ENCODE measurements at places on chromosomes 7 and 10.

- DNase-seq, result no peak
Measured at GRCh38 chr7:22331704-22332103, 25.2 kb downstream of the RAPGEF5 start.

DNA sequence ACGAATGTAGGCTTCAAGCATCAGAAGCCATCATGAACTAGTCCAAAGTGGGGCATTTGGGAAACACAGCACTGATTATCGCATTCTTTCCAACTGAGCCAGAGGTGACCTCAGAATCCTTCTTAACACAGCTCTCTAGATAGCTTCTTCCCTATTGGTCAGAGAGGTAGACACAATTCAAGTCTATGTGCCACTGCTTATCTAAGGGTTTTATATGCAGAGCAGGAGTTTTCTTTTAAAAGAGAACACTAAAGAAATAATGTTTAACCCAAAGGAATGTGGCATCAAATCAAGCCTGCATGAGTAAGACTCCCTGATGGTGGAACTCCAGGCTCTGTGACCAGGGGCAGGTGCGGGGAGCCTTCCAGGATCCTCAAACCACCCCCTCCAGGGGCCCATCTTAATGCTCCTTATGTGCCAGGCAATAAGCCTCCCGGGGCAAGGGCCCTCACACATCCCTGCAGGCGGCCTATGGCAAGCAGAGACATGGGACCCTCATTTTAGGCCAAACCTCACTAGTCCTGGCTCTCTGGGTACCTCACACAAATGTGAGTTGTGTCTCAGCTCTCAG is 13.8 kb downstream of the HSPA12A start:
- DNase-seq, result no peak

DNA sequence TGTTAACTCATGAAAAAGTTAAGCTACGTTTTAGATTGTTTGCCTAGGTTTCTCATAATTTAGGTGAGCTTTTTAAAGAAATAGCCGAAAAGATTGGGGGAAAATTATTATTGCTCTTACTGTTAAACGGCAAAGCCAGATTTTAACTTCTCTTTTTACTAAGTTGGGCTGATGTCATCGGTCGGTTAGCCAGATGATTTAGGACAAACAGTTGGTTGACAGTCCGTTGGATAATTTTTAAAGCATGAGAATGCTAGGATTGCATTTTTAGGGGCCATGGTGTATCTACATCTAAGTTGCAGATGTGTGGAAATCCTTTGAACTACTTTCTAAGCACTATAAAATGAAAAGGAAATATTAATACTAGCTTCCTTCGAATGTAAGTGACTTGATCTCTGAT is 280.9 kb upstream of the AKR1E2 start:
- DNase-seq, result no peak

GRCh38 chr10:91051829-91052228 is 130.9 kb upstream of the ANKRD1 start:
- peak; percentile 30 for DNase-seq

GRCh38 chr10:91495402-91495801 is 85.3 kb downstream of the HECTD2 start:
- DNase-seq, result no peak

- DNase-seq, result peak; percentile 79
Measured at GRCh38 chr7:140640727-140641523, at the start of gene DENND2A. Gene DENND2A (minus strand): TSS chr7:140640813. CDS start chr7:140602397, 38,416 bp downstream.

GRCh38 chr10:113000442-113000841 is 50.4 kb downstream of the TCF7L2 start:
- DNase-seq, result no peak

DNA sequence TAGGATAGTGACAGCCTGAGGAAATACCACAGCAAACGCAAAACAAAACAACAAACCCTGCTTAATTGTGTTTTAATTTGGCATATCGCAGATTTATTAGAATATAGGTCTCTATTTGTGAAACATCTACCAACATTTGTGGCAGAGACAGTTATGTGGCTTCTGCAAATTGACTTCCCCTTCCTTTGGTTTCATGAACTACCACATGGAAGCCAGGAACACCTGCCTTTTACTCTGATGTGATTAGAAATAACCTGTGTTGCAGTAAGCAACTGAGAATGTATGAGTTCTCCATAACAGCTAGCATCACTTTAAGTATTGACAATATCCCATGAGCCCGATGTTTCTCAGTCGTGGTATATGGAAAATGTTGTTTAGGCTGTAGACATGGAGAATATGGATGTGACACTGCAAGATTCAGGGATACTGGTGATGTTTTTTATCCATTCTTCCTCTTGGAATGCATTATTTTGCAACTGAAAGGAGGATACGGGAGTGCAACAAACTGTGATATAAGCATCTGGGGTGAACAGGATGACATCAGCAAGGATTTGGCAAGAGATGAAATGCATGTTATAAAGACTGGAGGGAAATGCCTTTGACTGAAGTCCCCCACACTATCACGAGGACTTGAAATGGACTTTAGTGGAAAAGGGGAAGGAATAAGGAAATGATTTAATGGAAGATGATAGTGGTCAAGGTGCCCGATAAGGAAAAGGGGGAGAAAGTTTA is 95.9 kb downstream of the CUBN start:
- no peak for DNase-seq

GRCh38 chr7:3243256-3243655 is 57.8 kb upstream of the SDK1 start:
- DNase-seq, result no peak

- DNase-seq, result no peak
Measured at GRCh38 chr7:92590711-92591310, 621 bp upstream of the FAM133B start.

DNA sequence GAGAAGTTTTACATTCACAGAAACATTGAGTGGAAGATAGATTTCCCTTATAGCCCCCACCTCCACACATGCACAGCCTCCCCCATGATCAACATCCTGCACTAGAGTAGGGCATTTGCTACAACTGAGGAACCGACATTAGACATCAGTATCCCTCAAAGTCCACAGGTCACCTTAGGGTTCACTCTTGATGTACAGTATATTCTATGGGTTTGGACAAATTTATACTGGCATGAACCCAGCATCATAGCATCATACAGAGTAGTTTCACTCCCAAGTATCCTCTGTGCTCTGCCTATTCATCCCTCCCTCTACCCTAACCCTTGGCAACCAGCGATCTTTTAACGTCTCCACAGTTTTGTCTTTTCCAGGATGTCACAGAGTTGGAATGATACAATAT is 64.4 kb downstream of the VSTM4 start:
- DNase-seq, result no peak

DNA sequence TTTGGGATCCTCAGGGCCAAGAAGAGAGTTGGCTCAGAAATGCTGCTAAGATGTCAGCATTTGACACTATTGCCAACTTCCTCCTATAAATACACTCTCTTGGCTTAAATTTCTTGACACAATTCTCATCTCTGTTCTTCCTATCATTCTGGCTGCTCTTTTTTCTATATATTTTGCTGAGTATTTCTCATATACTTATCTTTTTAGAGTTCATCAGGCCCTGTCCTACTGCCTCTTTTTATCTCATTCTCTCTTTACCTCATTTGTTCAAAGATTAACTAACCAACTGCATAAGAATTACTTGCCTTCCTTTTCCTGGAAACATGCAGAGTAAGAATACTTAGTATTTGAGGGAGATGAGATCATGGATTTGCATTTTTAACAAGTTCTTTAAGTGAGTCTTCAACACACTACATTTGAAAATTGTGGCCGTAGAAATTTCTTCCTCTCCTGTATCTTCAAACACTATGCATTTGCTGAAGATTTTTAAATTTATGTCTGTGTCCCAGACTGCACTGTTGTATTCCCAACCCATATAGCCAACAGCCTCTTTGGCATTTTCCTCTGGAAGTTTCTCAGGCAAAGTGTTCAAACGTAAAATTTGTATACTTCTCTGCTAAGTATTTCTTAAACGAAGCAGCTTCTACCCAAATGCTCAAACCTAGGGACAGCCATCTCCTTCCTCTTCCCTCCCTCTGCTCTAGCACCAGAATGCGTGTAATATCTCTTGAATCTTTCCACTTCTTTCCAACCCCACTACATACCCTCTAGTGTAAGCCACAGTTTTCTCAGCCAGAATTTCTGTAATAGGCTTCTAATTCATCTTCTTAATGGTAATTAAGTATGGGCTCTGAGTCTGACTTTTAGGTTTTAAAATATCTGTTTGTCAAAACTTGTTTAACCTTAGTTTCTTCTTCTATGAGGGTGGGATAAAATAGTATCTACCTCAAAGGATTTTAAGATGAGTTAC is 35.5 kb downstream of the ARL4A start:
- DNase-seq, result no peak

DNA sequence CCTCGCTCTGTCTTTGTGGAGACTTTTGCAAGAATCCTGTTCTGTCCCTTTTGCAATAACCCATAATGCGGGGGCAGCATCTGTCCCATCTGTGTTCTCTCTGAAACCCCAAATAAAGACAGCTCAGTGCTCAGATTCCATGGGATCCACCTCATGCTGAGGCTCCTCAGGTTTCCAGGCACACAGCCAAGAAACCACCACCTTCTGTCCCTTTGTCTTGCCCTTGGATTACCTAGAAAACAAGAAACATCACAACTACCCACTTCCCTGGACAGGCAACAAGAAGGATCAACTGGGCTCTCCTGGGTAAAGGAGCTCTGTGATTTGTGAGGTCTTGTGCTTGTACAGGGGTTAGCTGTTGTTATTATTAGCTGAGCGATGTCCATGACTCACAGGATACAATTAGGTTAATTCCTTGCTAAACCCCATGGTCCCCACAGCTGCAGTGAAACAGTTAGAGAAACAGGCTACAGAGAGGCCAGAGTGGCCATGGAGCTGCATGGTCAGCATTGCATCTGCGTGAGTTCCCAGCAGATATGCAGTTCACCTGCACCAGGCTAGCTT is 50.2 kb downstream of the CXCL12 start:
- no peak for DNase-seq

- DNase-seq, result no peak
Measured at GRCh38 chr7:127713758-127714157, 61.8 kb downstream of the SND1 start.

GRCh38 chr7:101273206-101273605 is 28.3 kb upstream of the FIS1 start:
- DNase-seq, result no peak

DNA sequence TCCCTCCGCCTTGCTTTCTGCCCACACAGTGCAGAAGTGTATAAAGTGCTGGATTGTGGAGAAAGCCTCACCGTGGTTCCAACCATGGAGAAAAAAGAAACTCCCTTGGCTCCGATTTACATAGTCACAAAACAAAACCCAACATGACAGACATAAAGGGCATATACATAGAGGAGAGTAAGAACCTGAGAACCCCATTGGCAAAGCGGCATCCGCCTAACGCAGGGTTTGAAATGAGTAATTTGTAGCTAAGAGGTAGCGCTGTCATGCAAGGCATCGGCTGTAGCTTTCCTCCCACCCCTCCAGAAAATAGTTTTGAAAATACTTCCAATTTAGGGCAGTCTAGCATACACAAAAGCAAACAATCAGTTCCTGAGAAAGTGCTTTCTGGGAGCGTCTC is 126.0 kb upstream of the NRBF2 start:
- DNase-seq, result no peak

DNA sequence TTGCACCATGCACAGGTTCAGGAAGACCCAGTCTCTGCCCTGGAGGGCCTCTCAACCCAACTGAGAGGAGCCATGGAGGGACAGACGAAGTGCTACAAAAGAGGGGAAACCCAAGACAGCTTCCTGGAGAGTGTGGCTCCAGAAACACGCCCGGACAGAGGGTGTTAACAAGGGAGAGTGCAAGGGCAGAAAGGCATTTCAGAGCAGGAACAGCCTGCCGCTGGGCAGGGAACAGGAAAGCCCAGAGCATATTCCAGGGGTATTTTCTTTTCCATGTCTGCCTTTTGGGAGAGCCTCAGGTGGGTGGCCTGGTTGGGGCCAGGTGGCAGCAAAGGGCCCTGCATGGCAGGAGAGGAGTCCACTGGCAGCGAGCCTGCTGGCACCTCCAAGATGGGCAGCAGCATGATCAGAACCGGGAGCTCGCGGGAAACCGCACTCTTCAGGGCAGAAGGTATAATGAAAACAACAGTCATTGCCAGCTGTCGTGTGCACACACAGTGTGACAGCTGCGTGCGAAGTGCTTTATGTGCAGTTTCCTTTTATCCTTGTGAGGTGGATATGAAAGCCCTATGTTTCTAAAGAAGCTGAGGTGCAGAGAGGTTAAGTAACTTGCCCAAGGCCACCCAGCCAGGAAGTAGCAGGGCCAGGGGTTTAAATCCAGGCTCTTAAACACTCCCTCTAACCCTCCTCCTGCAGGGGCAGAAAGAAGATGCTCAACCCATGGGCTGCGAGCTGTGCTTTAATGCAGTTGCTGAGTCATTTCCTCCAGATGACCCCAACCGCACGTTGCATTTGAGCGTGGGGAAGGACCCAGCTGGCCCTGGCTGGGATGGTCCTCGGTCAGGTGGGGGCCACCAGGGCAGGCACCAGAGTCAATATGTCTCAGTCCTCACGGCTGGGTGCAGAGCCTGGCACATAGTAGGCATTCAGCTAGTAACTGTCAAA is 128.6 kb downstream of the OAT start:
- DNase-seq, result no peak

DNA sequence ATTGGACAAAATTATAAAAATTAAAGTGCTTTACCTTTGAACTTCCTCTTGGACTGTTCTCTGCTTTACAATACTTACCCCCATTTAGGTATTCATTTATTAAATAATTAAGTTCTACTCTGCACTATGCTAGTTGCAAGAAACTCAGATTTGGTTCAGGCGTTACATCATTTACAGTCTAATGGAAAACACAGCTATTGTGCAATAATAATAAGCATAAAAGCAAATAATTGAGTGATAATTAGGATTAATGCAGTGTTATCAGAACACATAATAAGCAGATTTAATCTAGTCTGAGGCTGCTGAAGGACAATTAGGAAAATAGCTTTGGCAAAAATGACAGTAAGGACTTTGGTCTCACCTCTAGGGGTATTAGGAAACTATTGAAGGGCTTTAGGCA is 493.2 kb upstream of the ADARB2 start:
- no peak for DNase-seq

DNA sequence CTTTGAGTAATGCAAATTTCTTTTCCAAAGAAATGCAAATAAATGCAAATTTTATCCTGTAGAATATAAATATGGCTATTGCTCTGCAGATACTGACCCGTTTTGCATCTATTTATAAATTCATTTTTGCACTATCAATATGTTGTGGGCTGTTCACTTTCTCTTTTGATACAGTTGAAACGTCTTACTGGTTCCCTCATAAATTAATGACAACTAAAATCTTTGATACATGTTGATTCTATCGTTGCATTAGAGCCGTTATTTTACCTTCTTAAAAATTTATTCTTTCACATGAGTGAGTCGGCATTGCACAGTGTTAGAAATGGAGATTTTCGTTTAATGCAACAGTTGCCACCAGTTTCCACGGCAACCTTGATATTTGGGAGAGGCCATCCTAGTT is 689.3 kb upstream of the FOXK1 start:
- DNase-seq, result no peak
